ENCODE measurements at places on chromosomes 6 and 20.

- DNase-seq, result peak; percentile 89
Observed at GRCh38 chr6:142542704-142543233, 241.0 kb downstream of the ADGRG6 start.

- DNase-seq, result no peak
Observed at GRCh38 chr20:58625585-58625984, 25.5 kb upstream of the STX16 start.

DNA sequence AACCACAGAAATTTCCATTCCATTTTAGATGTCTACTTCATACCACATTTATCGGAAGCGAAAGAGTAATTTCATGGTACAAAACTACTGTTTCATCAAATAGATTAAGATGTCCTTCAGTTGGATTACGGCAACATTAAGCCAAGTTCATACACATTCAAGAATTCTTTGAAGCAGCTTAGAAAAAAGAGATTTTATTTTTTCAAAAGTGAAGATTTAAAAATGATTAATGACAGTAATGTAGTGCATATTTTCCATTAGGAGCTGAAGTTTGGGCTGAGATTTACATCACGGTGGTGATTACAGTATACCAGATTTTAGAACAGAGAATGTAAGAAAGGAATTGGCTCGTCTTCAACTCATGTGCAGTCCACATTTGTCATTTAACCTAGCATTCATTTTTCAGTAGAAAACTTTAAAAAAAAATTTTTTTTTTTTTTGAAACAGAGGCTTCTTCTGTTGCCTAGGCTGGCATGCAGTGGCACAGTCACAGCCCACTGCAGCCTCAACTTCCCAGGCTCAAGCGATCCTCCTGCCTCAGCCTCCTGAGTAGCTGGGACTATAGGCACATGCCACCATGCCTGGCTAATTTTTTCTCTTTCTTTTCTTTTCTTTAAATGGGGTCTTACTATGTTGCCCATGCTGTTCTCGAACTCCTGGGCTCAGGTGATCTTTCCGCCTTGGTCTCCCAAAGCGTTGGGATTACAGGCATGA lies 1.9 kb downstream of the SYNJ2 start:
- peak; percentile 69 for DNase-seq

DNA sequence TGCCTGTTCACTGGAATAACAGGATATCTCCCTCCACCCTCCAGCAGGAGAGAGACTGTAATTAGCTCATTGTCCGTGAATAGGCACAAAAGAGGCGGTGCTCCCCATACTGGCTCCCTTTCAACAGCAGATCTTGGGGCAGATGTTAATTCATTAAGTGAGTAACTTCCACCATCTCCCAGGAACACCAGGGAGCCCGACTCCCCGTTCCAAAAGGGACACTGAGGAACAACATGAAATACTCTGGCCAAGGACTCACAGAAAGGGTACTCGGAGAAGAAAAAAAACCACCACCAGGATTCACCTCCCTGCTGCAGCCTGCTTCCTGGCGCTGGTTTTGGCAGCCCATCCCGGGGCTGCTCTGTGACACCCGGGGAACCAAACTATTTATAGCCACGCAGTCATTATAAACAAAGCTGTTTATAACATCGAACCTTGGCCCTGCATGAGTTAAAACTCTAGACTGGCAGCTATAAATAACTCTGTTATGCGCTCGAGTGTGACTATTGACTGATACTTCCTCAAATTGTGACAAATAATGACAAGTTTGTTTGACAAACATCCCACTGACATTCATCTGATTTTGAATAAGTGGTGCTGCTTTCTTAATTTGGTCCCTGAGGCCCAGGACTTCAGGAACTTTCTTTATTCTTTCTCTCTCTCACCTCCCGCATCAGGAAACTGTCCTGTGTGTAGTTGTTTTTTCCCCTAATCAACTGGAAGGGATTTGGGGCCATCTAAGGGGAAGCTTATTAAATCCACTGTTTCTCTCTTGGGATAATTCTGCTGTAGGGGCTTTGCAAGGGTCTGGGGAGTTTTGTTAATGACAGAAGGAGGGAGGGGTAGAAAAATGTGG lies 521.6 kb downstream of the CD83 start:
- DNase-seq, result no peak

Data from amniotic epithelial cell (primary cell).